ENCODE measurements at places on chromosomes 7 and 10.
A peak's percentile ranks its signal among the peaks of the same experiment; 100 is the strongest.

DNA sequence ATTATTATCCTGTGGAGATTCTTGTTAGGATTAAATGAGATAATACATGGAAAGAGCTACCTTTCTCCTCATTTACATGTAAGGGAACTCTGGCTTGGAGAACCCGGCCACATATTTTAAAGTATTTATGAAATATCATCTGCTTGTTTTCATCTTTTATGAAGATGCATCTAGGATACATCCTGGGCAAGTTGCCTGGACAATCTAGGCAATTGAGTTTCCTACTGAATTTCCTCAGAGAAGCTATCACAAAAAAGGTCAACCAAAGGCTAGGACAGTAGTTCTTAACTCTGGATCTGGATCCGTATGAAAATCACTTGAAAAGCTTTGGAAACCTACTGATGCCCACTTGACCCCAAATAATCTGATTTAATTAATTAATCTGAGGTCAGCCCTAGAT lies 140.7 kb downstream of the MTPAP start:
- no peak for DNase-seq

GRCh38 chr10:29224631-29225030 lies 64.2 kb upstream of the LYZL1 start:
- no peak for DNase-seq

DNA sequence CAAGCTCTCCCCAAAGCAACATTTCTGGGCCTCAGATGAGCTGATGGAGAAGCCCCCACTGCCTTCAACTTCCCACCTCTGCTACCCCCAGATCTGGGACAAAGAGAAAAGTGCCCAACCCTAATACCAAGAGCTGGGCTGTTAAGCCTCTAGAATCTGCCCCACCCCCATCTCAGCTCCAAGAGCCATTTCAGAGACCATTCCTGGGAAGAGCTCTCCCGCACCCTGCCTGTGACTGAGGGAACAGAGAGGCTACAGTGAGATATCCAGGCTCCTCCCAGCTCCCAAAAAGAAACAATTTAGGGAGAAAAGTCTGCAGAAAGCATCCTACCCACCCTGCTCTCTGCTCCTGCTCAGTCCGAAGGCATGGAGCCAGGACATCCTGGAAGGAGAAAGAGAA lies 2.5 kb upstream of the KCNH2 start:
- DNase-seq = no peak

GRCh38 chr7:13839063-13839462 lies 150.4 kb downstream of the ETV1 start:
- no peak for DNase-seq

DNA sequence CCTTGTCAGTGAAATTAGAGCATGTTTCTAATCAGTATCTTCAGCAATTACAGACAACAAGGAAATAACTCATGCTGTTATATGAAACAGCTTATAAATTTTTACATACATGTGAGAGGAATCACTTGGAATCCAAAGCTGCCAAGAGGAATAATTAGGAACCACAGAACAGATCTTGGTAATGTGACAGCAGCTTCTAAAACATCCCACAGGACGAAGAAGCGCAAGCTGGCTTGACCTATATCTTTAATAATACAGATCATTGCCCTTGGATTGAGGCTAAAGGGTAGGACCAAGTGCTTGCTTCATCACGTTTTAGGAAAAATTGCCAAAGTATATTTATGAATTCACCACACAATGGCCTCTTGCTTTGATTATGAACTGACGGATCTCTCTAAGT lies 869.8 kb downstream of the LRMDA start:
- no peak for DNase-seq

DNA sequence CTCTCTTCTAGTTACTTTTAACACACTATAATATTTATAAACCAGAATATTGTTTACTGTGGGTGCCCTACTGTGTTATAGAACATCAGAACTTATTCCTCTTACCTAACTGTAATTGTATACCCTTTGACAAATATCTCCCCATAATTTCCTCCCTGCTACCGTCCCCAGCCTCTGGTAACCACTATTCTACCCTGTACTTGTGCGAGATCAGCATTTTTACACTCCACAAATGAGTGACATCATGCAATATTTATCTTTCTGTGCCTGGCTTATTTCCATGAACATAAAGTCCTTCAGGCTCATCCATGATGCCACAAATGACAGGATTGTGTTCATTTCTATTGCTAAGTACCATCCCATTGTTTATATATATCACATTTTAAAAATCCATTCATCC lies 139.8 kb upstream of the RSU1 start:
- no peak for DNase-seq

DNA sequence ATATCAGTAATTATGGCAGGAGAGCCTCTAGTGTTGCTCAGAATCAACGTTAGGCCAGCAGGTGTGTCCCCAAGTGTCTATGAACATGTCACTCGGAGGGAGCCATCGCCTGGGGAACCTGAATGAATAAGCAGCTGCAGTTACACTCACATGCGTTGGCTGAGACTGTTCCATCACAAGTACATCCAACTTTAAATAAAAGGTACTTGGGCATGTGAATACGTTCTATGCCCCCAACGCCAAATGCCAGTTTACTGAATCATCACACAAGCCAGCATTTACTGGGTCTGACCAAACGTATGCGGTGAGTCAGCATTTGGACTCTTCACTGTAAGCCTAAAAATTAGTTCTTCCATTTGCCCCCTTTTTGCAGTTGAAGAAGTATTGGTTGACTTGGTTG lies 207.6 kb upstream of the PLXNA4 start:
- peak; percentile 70 for DNase-seq

GRCh38 chr7:145327646-145328045 lies 491.8 kb upstream of the TPK1 start:
- DNase-seq = no peak

DNA sequence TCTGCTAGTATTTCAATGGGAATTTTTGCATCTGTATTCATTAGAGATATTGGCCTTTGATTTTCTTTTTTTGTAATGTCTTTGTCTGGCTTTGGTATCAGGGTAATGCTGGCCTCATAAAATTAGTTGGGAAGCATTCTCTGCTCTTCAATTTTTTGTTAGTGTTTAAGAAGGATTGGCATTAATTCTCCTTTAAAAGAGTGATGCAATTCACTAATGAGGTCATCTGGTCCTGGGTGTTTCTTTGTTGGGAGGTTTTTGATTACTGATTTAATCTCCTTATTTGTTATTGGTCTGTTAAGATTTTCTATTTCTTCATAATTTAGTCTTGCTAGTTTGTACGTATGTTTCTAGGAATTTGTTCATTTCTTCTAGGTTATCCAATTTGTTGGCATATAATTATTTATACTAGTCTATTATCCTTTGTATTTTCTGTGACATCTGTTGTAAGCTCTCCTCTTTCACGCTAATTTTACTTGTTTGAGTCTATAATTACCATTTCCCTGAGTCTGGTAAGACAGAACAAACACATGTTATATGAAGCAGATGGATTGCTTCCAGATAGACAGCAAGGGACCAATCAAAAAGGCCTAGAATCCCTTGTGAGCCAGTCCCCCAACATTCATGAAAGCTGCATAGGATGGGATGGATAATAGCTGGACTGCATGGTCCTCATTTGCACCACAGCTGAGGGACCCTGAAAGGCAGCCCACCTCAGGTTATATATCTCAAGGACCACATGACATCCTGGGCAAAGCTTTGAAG lies 54.4 kb downstream of the MTPAP start:
- no peak for DNase-seq

GRCh38 chr7:25613912-25614311 lies 385.6 kb upstream of the NPVF start:
- no peak for DNase-seq

DNA sequence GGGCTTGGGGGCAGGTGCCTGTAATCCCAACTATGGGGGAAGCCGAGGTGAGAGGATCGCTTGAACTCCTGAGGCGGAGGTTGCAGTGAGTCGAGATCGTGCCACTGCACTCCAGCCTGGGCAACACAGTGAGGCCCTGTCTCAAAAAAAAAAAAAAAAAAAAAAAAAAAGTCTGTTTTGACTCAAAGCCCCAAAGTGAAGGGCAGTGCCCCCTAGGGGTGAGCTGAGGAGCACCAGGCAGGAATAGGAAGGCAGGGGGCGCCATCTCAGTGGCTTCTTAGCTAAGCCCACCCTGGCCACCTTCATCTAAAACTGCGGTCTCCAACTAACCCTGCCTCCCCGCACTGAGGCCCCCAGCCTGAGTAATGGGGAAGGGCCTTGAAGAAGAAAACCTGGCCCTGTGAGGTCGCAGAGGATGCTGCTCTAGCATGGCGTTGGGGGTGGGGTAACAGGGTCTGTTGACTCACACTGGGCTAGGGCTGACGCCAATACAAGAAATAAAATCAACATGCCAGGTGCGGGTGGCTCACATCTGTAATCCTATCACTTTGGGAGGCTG lies 9.8 kb downstream of the PODXL start:
- DNase-seq = no peak

- no peak for DNase-seq
Measured at GRCh38 chr10:100103581-100103980, 21.9 kb upstream of the CPN1 start.

GRCh38 chr7:87545760-87546159 lies 54.9 kb downstream of the ABCB1 start:
- DNase-seq = no peak

DNA sequence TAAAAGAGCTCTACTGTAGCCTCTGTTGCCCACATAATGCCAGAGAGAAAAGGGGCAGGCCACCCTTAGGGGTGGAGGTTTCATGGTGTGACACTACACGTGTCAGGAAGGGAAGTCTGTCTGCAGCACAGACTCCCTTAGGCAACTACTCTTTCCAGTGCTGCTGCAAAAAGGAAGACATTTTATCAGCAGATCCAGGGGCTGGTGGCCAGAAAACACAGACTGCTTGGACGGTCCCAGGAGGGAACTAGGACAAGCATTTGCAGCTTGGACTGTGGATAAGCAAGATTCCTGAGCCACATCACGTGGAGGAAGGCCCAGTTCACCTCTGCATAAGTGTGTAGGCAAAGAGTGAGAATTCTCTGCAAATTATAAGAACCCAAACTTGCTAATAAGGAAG lies 220.8 kb downstream of the FANK1 start:
- DNase-seq = no peak

DNA sequence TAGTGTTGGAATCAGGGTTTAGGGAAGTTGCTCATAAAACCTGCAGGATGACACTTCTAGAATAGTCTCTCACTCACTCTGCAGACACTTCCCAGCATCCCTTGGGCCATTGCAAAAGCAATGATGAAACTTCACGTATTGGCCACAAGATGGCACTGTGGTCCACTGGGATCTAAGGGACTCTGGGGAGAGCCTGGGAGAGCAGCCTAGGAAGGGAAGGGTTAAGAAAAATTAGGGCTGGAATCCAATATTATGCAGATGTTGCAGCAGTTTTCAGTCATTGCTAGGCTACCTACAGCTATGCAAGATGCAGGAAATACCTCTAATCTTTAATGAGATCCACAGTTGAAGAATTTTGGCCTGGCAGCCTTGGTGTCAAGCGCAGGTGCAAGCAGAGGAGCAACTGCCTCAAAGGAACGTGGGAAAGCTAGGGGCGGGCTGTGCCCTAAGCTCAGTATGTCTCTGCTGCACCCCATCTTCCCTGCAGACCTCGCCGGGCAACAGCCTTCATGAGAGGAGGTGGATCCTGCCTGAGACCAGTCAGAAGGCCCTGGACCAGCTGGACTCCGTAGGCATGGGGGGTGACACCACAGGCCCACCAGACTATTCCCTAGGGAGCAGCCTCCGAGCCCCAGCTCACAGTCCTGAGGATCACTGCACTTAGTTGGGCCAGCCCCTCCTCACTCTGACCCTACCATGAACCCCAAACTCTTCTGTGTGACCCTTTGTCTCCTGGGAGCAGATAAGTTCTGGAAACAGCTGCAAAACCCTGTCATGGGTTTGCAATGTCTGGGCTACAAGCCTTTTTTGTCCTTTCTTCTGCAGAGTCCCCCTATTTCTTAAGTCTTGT lies 127.9 kb upstream of the PRSS58 start:
- peak; percentile 69 for DNase-seq

DNA sequence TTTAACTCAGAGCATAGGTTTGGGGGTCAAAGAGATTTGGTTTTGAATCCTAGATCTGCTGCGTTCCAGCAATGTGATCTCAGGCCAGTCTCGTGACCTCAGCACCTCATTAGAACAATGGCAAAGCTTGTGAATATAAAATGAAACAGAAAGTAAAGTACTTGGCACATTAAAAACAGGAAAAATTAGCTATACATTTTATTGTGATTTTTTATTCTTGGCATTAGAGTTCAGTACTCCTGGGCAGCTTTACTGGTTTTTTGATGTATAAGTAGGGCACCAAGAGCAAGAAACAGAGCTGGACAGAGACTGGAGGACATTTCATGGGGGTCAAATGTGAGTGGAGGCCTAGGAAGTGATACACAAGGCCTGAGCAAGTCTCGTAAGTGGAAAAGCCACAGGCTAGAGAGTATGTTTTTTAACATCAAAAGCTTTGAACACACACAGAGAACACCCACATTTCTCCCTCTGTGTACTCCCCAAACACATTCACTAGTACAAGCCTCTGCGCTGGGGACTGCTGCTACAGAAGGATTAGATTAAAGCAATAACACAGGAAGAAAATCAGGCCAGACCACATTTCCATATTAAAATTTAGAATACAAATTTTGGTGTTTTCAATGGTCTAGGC lies 157.2 kb upstream of the SLC25A13 start:
- DNase-seq = no peak

GRCh38 chr10:96317067-96317833 lies 13.0 kb downstream of the DNTT start:
- no peak for DNase-seq

DNA sequence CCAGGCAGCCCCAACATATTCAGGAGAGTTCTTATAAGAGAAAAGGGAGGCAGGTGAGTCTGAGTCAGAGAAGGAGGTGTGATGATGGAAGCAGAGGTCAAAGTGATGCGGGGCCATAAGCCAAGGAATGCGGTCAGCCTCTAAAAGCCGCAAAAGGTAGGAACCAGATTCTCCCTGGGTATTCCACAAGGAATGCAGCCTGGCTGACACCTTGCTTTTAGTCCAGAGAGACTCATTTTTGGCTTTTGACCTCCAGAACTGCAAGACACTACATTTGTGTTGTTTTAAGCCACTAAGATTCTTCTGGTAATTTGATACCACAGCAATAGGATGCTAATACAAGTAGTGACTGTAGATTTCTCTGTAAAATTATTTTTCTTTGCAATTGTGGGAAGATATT lies 151.5 kb upstream of the EEPD1 start:
- no peak for DNase-seq

GRCh38 chr10:73076360-73077183 lies 20.1 kb downstream of the P4HA1 start:
- no peak for DNase-seq

DNA sequence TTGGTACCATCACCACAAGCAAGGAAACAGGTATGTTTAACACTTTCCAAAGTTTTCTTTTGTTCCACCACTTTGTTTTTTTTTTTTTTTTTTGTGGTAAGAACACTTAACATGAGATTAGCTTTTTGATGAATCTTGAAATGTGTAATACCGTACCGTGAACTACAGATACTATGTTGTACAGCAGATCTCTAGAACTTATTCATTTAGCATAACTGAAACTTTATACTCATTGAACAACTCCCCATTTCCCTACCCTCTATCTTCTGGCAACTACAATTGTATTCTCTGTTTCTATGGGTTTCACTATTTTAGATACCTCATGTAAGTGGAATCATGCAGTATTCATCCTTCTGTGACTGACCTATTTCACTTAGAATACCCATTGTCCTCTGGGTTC lies 162.7 kb upstream of the ITGB1 start:
- DNase-seq = no peak
